Activated CD8-positive, alpha-beta memory T cell treated with anti-CD3 and anti-CD28 coated beads, Interleukin-2, amount 10 ng/mL, durations not matched to agents 7 days and 5 days (primary cell): ENCODE measurements at places on chromosomes 2 and 18. TPM values are rescaled to one million over a fixed set of nuclear protein-coding genes. Genes with fewer than 3 reads are reported as not detected.

DNA sequence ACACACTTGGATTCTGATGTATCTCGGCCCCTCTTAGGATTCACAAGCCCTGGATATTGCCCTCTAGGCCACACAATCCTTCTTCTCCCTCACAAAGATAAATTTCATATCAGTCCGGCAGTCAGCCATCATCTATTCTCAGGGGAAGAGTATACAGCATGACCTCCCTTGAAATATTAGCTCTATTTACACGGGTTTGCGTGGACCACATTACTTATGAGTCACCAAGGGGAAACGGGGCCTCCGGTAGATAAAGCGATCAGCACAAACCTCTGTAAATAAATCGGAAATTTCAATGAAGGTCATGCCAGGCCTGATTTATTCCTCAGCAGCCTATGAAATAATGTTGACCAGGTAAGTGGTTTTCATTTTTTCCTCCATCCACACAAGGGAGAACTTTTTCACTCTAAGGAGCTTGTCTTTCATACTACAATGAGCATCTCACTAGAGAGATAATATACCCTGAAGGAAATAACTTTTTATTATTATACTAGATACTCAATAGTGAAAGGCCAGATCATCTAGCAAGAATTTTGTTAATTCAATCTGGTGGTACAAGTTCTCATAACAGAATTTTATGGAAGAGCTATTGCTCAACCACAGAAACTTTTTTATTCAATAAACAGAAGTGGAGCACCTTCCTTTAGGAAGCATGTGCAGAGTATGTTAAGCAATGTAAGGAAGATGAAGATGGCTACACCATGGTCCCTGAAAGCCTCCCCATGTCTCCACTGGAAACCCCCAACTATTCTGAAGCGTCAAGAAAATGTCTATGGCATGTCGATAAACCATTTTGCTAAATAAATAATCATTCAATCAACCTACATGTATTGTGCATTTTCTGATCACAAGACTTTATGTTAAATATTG, 125.2 kb upstream of the PIK3C3 start:
- H3K4me3 ChIP-seq = no peak overlapping the region
- H3K4me1 ChIP-seq = no peaks in the 10 kb centered on the region
- peaks cover 3% of the 10 kb centered on the region for H3K27me3 ChIP-seq
- DNase-seq = no peak
- no peaks in the 10 kb centered on the region for H3K36me3 ChIP-seq

- H3K27ac ChIP-seq = no peak overlapping the region
- no peak overlapping the region for H3K4me3 ChIP-seq
- H3K27me3 ChIP-seq = peaks cover 7% of the 10 kb centered on the region
- H3K36me3 ChIP-seq = no peaks in the 10 kb centered on the region
These were observed 82.9 kb downstream of the DYNAP start for GRCh38 chr18:54673936-54674335.

Gene MAL
- total RNA-seq = 178 TPM

DNA sequence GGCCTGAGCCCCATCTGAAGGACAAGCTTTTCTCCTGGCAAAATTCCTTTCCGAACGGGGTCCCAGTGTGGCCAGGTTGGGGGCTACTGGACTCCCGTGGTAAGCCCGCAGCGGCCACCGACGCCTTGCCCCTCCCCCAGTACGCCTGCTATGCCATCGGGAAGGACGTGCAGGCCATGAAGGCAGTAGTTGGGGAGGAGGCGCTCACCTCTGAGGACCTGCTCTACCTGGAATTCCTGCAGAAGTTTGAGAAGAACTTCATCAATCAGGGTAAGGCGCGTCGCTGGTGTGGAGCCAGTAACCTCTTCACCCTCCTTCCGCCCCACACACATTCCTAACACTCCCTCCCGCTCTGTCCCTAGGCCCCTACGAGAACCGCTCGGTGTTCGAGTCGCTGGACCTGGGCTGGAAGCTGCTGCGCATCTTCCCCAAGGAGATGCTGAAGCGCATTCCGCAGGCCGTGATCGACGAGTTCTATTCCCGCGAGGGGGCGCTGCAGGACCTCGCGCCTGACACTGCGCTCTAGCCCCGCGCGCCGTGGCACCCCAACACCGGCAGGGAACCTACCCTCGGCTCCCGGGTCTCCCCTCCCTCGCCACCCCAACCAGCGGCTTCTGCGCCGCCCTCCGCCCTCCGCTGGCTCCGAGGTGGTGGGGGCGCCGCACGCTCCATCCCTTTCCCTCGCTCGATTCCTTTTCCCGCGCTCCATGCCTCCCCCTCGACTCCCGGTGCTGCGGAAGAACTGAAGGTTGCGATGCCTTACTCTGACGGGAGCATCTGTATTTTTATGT, 13.6 kb upstream of the ANKRD53 start:
- peaks cover 8% of the 10 kb centered on the region for H3K4me1 ChIP-seq
- no peaks in the 10 kb centered on the region for H3K36me3 ChIP-seq
- peak; percentile 86 for DNase-seq
- no peak overlapping the region for H3K27ac ChIP-seq

Gene SCN3A
- total RNA-seq = not detected

GRCh38 chr18:7848054-7848412, 280.9 kb downstream of the PTPRM start:
- no peak overlapping the region for H3K27ac ChIP-seq
- no peaks in the 10 kb centered on the region for H3K27me3 ChIP-seq
- no peaks in the 10 kb centered on the region for H3K4me1 ChIP-seq
- DNase-seq = no peak

Gene RAB6C
- 0.18 TPM for total RNA-seq

Gene CFAP65
- not detected for total RNA-seq

- H3K27me3 ChIP-seq = no peaks in the 10 kb centered on the region
- no peak overlapping the region for H3K4me3 ChIP-seq
- DNase-seq = no peak
- H3K4me1 ChIP-seq = peaks cover 4% of the 10 kb centered on the region
- H3K27ac ChIP-seq = no peak overlapping the region
These were observed 22.5 kb downstream of the ASB1 start for GRCh38 chr2:238449241-238449640.

DNA sequence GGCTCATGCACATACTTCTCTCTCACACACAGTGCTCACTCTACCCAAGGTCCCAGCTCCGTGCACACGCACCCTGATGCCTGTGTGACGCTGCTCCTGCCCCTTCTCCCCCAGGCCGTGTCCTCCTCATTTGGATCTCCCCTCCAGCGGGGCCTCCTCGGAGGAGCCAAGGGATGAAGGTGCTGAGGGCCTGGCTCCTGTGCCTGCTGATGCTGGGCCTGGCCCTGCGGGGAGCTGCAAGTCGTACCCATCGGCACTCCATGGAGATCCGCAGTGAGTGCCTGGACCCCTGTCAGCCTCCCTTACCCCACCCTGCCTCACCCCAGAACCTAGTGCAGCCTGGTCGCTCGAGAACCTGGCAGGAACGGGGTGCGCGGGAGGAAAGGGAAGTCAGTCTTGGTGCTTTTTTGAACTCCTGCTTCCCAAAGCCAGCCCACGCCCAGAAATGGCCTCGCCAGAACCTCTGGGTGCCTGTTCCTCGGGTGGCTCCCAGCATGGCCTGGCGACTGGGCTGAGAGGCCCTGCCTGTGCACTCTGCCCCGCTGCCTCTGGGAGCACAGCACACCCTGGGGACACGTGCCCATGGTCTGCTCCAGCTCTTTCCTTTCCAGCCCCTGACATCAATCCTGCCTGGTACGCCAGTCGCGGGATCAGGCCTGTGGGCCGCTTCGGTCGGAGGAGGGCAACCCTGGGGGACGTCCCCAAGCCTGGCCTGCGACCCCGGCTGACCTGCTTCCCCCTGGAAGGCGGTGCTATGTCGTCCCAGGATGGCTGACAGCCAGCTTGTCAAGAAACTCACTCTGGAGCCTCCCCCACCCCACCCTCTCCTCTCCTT, at the start of gene PRLH:
Gene PRLH, plus strand, starts transcription at position 174 of the 835 bp plus-strand sequence. Its CDS starts 0 bp downstream, at position 174.
- H3K27ac ChIP-seq = no peak within 1 kb of the TSS
- H3K4me3 ChIP-seq = no peak within 1 kb of the TSS
- DNase-seq = no peak
